Stimulated activated CD4-positive, alpha-beta T cell treated with anti-CD3 and anti-CD28 coated beads, Interleukin-1b, Interleukin-23, amount 100 ng/mL, for 4 hours (primary cell): ENCODE measurements at places on chromosomes 13 and 19.

GRCh38 chr13:95679722-95680121, 2.8 kb downstream of the DNAJC3 start:
- DNase-seq: no peak

DNA sequence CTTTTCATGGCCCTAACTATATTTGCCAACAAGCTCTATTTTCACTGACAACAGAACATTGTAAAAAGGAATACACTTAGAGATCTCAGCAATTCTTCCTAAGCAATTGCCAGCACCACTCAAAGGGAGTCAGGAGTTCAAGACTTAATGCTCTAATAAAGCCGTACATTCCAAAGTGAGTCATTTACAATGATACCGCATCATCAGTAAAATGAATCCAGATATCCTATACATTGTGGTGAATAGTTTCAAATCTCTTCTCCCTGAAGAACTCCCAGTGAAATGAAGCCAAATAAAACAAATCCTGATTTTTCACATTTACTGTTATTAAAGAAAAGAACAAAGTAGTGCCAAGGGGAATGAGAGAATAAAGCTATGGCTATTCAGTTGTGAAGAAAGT, 2898.7 kb upstream of the PCDH20 start:
- no peak for DNase-seq

DNA sequence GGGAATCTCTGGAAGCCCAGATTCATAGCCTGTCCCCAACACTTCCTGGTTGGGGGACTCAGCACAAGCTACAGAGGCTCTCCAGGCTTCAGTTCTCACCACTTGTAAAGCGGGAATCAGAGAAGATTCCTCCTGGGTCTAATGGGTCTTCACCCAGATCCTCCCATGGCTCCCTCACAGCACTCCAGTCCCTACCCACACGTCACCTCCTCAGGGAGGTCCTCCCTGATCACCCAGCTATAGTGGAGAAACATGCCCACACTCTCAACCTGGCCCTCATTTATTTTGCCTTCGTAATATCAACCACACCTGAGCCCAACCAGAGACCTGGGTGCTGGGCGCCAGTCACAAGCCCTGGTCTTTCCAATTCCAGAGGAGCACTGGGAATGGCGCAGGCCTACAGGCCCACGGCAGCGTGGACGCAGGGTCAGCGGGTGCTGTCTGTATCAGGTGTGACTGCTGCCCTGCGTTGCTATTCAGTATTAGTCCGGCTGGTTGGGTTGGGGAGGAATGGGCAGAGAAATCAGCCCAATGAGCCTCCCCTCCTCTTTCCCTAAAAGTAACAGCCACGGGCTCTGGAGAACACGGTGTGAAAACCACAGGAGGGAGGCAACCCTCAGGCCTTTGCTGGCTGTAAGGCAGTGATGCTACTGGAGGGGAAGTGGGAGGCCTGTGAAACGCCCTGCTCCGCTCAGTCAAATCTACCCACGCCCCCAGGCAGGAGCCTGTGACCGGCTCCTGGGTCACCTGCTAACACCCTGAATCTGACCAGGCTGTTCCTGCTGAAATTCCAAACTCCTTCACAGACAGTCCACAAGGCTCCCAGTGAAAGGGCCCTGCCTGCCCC, 5.2 kb downstream of the AKT2 start:
- DNase-seq: no peak

DNA sequence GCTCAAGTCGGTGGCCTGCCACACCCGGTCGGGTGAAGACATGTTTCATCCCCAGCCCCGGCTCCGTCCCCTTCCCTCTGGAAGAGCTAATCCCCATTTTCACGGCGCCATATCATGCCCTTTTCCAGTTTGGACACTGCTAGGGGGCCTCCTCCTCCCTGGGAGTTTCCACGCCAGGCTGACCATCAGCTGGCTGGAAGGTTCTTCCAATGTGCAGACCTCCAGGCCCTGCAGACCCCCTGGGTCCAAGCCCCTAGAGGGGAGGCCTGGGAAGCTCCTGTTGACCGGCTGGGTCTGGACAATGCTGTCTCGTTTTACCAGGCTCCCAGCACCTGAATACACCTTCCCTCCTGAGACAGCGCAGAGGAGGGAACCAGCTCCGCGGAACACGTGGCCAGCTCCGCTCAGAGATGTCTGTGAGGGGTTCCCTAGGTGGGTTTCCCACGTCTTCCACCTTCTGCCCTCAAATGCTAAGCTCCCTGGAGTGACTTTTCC, 44.7 kb upstream of the RANBP3 start:
- no peak for DNase-seq

DNA sequence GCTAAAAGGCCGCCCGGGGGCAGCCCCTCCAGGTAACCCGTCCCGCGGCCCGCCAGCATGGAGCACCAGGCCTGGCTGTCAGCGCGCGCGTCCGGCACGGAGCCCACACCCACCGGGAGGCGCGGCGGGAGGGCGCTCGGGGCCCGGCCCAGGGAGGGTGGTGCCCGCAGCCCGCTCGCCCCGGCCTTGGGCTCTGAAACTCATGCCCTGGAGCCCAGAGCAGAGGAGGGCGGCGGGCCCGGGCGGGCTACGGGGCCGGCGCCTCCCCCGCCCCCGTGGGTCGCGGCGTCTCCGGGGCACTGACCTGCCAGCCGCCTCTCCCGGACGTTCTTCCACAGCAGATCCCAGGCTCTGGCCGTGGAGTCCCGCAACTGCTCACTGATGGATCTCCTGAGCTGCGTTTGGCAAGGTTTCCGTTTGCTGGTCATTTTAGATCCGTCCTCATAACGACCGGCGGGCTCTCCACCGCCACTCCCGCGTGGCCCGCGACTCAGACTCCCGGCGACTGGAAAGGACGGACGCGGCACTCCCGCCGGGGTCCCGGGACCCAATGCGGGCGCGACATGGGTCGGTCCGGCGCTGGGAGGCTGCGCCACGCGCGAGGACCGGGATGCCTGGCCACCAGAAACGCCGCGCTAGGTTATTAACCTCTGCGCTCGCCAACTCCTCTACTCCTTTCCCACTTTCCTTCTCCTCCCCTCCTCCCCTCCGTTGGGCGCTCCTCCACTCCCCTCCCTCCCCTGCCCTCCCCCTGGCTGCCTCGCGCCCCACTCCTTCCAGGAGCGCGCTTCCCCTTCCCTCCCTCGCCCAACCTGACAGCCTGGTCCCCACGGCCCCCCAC, 64.7 kb upstream of the STARD13 start:
- DNase-seq: no peak

GRCh38 chr13:75935805-75936204, 299.7 kb downstream of the LMO7 start:
- DNase-seq: no peak

DNA sequence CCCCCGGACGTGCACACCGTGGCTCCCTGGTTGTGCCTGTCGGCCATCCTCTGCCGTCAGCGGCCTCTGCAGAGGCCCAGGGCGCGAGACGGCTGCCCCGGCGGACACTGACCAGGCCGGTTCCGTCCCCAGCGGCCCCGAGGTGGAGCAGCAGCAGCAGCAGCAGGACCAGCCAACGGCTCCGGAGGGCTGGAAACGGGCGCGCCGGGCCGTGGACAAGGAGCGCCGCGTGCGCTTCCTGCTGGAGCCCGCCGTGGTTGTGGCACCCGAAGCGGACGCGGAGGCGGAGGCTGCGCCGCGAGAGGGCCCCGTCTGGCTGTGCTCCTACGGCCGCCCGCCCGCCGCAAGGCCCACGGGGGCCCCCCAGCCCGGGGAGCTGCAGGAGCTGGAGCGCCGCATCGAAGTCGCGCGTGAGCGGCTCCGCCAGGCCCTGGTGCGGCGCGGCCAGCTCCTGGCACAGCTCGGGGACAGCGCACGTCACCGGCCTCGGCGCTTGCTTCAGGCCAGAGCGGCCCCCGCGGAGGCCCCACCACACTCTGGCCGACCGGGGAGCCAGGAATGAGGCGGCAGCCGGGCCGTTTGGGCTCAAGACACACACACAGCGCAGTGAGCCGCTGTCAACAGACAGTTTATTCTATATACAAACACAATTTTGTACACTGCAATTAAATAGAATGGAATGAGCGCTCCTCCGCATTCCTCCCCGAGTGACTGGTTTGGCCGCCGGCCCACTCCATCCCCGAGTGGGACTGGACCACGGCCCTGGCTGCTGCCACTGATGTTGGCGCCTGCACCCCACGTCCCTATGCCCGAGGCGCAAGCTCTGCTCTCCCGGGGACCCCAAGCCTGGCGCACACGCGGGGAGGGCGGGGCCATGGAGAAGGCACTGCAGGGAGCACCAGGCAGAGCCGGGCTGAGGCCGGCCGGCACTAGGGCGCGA, 9.1 kb downstream of the GRIN3B start:
- no peak for DNase-seq

- DNase-seq: no peak
Observed at GRCh38 chr19:11088506-11089253, 583 bp upstream of the LDLR start.

DNA sequence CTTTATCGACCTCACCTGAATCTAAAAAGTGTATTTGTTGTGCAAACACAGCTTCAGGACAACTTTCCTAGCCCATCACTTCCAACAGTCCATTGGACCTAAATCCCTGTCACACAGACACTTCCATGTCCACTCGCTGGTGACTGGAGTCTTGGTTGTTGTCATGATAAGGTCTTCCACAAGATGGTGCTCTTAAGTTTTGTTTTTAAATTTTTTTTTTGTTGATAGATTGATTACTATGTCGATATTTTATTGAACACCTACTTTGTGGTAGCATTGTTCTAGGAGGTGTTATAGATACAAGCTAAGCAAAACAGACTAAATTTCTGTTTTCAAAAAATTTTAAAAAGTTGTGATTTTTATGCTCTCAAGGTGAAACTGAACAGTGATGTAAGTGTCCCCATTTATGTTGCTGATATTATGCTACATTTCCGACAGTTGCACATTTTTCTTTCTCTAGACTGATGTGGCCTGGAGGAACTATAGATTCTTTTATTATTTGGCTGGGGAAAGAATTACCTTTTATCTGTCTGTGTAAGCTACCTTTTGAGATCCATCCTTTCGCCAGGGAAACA, 8.1 kb upstream of the ERICH6B start:
- no peak for DNase-seq

- no peak for DNase-seq
Observed at GRCh38 chr19:38287604-38288003, 16.4 kb upstream of the C19orf33 start.

GRCh38 chr13:111394211-111394922, 73.9 kb downstream of the TEX29 start:
- DNase-seq: no peak

- no peak for DNase-seq
Observed at GRCh38 chr19:48750771-48751504, 1.5 kb downstream of the FUT1 start.

DNA sequence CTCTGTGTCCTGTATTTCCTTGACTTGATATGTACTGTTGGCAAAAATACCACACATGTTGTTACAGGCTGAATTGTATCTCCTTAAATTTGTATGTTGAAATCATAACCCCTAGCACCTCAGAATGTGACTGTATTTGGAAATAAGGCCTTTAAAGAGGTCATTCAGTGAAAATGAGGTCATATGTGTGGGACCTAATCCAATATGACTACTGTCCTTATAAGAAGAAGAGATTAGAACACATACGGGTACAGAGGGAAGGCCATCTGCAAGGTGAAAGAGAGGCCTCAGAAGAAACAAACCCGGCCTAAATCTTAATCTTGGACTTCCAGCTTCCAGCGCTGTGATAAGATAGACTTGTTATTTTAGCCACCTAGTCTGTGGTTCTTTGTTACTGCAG, 202.5 kb downstream of the NUFIP1 start:
- DNase-seq: no peak

DNA sequence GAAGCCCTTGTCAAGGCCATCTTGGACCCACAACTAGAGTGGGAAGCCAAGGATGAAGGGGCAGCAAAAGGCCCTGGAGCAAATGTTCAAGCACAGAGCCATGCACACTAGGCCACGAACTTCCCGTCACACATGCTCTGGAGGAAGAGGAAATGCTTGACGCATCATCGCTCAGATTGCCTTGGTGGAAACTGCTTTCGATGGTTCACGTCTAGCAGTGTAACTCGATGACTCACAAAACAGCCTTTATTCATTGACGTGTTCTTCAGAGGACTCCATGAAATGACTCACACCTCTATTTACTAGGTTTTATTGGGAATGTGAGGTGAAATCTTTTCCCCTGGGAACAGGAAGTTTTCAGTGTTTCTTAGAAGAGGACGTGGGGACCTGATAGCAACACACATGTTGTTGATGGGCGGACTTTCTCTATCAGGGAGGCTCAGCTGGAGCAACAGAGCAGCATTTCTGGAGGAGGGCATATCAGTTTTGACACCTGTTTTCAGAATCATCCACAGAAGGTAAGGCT, 79.8 kb upstream of the FLT1 start:
- peak; percentile 13 for DNase-seq

GRCh38 chr19:12938779-12939601, 581 bp downstream of the CALR start:
- DNase-seq: no peak

GRCh38 chr13:44619651-44620050, 43.5 kb upstream of the TSC22D1 start:
- no peak for DNase-seq

DNA sequence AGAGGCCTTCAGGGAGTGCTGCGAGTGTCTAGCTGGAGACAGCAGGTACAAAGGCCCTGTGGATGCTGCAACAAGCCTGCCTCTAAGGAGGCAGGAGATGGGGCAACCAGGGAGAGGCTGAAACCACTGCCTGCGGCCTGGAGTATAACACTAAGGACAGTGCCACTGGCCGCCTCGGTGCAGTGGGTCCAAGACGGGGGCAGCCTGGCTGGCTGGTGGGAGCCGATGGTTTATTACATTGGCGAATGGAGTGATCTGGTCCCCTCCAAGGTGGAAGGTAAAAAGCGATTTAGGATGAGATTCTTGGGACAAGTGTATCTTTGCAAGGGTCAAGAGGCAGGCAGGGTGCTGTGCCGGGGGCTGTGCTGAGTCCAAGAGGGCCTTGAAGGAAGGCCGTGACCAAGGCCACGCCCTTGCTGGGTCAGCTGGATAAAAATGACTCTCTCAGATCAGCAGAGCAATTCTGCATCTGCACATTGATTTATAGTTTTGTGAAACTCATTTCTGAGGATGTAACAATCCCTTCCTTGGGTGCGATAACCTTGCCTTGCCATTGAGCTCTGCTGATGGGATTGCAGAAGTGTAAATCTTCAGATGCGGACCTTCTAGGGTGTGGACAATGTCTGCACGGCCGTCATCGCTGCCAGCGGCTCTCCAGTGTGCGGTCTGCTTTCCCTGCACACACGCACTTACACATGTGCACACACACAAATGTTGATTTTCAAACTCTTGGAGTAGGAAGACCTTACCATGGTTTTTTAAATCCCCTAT, 6.0 kb downstream of the TMEM255B start:
- DNase-seq: no peak
